ENCODE measurements at places on chromosomes 5 and 9.

DNA sequence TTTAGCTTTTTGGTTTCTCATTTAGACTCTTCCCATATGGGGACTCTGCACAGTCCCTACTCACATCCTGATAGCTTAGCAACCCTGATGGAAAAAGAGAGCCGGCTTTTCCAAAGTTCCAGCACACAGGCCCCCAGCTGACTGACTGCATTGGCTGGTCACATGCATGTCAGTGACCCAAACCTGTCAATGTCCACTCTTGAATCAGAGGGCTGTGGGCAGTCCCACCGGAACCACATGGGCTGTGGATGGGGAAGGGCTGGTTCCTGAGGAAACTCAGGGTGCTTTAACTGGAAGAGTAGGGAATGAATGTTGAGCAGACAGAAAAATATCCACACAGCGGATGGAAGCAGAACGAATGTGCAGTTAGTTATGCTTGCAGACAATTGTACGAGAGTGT lies 136.6 kb downstream of the NSG2 start:
- DNase-seq, result no peak

DNA sequence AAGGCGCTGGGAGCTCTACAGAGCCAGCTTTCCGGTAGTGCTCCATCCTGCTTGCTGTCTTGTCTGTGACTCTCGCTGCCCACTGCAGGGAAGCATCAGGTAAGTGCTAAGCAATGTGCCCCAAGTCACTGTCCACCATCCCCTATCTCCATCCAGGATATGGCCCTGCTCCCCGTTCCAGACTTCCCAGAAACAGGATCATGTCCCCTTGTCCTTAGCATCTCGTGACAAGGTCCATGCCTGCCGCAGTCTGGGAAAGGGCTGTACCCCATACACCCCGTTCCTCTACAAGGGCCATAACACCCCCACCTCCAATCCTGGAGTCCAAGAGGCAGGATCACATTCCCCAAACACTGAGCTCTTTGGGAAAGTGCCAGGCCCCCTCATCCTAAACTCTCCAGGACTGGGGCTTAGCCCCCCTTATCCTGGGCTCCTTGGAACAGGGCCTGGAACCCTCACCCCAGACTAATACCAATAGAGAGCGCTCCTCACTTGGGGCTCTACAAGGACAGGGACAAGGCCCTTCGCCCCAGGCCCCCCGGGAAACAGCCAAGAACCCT lies 566 bp downstream of the RPP25L start:
- no peak for DNase-seq

- no peak for DNase-seq
These were observed 23.0 kb downstream of the GLIS3 start for GRCh38 chr9:4276856-4277255.

DNA sequence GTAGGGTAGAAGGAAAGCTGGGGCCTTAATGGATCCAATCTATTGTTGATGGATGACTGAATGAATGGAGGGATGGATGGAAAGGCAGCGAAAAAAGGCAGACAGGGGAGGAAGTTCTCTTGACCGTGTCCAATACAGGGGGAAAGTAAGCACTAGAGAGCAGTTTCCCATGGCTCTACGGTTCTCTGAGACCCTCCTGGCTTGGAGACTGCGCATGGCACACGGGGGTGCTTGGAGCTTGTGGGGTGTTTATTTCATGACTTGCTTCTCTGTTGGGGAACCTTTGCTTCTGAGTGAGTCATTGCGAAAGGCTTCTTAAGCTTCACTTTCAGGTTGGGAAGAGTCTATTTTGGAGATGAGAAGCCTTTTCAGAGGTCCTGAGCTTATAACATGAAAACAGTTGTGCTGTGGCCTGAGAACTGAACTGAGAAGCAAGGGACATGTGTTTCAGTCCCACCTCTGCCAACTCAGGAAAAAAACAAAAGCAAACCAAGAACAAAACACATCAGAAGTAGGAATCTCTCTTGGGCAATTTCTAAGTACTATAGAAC lies 12.8 kb upstream of the TEX48 start:
- no peak for DNase-seq

DNA sequence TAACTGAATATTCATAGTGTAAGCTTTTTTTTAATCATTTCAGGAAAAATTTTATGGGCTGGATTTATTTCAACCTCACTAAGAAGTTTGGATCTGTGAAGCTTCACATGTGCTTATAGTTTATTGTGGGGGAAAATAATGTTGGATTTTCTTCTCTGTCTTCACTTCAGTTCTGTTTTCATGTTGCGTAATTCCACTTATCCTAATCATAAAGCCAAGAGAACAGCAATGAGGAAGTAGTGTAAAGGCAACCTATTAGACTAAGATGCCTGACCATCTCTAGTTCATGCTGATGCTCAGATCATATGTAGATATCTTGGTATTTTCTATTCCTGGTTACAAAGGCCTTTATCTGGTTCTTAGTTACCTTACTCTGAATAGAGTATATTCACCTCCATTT lies 50.0 kb downstream of the CD180 start:
- no peak for DNase-seq

DNA sequence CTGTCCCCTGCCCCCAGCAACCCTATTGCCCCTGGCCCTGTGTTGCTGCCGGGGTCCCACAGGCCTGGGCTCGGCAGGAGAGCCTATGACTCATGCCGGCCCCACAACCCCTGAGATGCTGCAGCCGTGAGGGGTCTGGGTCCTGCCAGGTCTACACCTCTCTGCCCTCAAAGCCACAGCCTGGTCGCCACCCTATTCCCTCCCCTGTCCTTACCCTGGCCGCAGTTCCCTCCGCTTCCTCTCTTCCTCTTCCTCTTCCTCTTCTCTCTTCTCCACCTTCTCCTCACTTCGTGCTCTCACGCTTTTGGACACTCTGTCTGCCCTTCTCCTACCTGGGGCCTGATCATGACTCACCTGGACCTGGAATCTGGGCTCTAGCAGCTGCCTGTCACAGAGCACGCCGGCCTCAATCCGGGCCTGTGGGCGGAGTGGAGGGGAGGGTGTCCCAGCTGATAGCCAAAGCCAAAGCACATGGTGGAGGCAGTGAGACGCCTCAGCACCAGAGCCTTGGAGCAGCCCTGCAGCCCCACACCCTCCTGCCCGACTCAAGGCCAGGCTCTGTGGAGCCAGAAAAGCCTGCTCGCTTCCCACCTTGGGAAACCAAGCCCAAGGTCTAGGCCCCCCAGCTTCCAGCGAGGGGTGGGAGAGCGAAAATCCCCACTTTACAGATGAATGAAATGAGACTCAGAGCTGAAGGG lies 26.8 kb upstream of the CSF1R start:
- no peak for DNase-seq

DNA sequence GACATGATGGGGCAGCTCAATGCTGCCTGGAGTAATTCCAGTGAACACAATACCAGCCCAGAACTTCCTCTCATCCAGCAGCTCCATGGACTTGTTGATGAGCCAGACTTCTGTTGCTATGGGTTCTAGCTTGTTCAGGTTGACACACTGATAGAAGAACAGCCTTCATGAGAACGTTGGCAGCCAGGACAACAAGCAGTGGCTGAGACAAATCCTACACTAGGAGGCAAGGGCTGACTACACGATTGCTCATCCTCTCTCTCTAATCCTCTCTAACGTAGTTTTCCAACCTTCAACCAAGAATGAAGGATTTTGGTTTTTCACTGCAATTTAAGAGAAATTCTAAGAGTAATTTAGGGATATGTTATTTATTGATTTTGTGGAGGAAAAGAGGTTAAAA lies 67.8 kb downstream of the NIPSNAP3B start:
- no peak for DNase-seq

DNA sequence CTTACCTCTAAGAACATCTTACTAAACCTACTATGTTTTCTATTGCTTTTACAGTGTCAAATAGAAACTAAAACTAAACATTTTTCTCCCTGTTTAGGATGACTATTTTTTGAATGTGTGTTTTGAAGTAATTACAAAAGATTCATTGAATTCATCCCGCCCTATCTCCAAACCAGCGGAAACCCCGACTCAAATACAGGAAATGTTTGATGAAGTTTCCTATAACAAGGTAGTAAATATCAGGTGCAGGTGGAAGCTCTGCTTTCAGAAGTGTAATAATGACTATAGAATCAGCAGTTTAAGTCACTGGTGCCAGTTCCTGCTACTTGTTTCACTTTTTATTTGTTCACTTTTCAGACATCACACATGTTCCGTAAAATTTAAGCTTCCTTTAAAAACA lies 20.0 kb downstream of the ERAP2 start:
- no peak for DNase-seq

DNA sequence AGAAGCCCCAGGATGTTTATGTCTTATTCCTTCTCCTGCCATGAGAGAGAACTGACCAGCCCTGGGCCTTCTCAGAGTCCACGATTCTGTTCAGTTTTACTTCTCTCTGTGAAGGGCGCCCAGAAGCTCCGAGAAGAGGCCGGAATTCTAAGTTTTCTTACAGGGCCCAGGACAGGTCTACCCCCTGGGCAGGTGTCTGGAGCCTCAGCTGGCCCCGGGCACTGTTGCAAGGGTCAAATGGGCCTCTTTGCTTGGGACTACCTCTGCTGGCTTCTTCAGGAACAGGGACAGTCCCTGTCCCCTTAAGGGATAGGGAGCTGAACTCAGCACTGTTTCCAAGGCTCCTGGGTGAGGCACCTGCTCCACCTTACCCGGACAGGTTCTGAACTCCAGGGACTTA lies 55.0 kb downstream of the RASGEF1C start:
- no peak for DNase-seq

DNA sequence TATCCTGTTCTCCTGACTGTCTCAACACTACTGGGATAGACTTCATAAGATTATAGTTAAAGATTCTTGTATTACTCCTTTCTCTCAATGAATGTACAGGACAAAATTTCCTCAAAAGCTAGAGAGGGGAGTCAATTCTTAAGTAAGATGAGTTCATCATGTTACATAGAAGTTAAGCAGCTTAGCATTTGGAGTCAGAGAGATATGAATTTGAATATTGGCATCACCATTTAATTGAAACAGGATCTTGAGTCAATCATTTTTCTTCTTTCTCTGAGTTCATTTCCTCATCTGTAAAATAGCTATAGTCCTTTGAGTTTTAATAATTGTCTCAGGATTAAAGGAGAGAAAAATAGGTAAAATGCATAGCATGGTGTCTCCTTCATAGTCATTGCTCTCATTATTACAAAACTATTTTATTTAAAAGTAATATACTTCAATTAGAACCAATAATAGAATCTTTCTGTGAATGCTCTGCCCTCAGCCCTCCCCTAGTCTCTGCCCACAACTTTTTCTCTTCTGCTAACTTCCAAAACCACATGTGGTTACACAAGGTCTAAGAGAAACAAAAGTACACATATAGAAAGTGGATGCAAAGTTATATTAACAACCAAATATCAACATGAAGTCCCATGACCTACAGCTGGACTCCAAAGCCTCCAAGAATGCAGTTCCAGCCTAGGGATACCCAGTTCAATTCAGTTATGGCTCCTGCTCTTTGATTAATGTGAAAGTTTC lies 265.6 kb downstream of the TLE1 start:
- DNase-seq, result no peak

DNA sequence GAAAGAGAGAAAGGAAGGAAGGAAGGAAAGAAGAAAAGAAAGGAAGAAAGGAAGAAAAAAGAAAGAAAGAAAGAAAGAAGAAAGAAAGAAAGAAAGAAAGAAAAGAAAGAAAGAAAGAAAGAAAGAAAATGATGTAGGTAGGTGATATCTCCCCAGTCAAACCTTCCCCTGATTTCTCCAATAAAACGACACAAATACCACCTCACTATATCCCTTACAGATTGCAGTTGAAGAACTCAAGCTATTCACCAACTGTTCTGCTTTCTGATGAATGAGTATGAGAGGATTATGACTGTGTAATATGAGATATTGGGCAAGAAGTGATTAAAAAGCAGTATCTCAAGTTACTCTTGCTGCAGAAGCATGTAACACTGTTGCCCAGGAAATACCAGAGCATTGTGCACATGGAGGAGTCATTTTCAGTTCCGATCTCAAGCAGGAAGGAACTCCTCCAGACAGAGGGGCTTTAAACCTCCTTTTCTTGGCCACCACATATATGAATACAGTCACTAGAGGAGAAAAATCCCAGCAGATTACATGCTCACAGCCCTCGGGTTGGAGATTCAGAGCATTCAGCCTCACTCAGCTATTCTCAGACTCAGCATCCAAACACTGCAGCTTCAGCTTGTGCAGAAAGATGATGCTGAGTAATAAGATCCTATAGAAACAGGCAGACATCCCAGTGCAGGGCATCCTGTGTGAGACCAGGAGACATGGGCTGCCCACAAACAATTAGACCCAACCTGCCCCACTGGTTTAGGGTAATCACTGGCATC lies 61.4 kb downstream of the UGCG start:
- DNase-seq, result no peak

- no peak for DNase-seq
These were observed 37.4 kb downstream of the P4HA2 start for GRCh38 chr5:132190161-132190817.

DNA sequence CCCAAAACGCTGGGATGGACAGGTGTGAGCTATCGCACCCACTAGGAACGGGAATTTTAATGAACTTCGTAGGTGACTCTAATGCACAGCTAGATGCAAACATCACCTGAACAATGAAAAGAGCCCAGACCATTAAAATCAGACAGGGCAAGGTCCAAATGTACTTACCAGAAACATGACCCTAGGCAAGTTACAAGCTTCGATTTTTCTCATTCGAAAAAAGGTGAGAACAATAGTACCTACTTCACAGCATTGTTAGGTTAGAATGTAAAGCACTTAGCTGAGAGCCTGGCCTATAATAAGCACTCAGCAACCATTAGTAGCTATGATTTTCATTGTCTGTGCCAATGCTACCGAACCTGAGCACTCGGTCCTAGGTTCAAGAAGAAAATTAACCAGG lies 5.8 kb upstream of the KLHL3 start:
- no peak for DNase-seq

DNA sequence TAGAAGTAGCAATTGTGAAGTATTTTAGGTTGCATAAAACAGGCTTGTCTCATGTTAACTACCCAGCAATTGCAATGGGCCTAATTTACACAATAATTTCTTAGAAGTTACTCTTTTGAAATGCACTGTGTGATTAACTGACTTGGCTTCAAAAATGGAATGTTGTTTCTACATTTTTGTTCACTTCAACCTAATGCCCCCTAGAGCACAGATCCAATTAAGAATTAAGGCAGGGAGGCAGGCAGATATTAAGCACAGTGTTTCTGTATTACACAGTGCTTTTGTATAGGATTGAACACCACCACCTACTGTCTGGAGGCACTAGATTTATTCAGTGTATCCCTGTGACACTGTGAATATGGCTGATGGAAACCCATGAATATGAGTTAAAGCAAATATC lies 302.1 kb downstream of the FBXL17 start:
- no peak for DNase-seq

GRCh38 chr5:139068494-139069151 lies 129.5 kb downstream of the SIL1 start:
- DNase-seq, result no peak

Measured in activated T-helper 9 cell treated with anti-CD3 and anti-CD28 coated beads, Interleukin-2, amount 50 U/mL, for 16 hours (primary cell).